ENCODE measurements at places on chromosomes 4 and X. TPM values are rescaled to one million over a fixed set of nuclear protein-coding genes. Genes with fewer than 3 reads are reported as not detected.

DNA sequence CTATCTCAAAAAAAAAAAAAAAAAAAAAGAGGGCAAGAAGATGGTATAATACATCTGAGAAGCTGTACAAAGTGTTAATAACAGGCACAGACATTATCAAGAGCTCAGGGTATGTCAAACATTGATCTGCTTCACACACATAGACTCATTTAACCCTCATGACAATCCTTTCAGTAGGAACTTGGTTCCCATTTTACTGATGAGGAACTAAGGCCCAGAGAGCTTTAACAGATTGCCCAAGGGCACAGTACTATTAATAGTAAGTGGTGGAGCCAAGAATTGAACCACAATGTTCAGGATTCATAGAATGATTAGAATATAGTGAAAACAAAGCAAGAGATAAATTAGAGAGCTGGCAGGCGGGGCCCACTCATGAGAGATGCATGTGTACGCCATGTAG is 154.4 kb downstream of the EFHC2 start:
- no peak overlapping the region for H3K4me3 ChIP-seq
- H3K27me3 ChIP-seq: no peaks in the 10 kb centered on the region
- no peak overlapping the region for H3K27ac ChIP-seq
- no peaks in the 10 kb centered on the region for H3K36me3 ChIP-seq
- H3K4me1 ChIP-seq: no peaks in the 10 kb centered on the region
- no peak for DNase-seq

GRCh38 chrX:152988536-152989291 is 5.2 kb downstream of the PNMA5 start:
- H3K4me3 ChIP-seq: no peak overlapping the region
- H3K27ac ChIP-seq: no peak overlapping the region
- peaks cover 5% of the 10 kb centered on the region for H3K4me1 ChIP-seq
- H3K27me3 ChIP-seq: no peaks in the 10 kb centered on the region

DNA sequence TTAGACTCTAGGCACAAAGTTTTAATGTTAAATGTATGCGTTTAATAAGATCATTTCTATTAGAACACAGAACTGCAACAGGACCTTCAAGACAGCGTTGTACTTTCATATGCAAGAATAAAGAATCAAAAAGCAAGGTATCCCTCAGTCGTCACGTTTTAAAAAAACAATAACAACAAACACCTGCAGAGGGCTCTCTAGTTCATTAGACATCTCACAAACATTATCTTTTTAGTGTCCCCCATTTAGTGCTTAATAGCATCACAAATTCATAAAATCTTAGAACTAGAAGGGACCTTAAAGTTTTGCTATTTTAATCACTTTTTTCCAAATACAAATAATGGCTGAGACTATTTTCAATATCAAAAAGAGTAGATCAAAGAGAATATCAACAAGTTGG is 236.6 kb downstream of the DCHS2 start:
- H3K4me3 ChIP-seq: no peak overlapping the region
- no peak for DNase-seq
- H3K4me1 ChIP-seq: no peaks in the 10 kb centered on the region
- no peaks in the 10 kb centered on the region for H3K36me3 ChIP-seq
- H3K27me3 ChIP-seq: no peaks in the 10 kb centered on the region

GRCh38 chrX:83511208-83511607 is 3.1 kb downstream of the POU3F4 start:
- H3K27ac ChIP-seq: no peak overlapping the region
- peaks cover 29% of the 10 kb centered on the region for H3K27me3 ChIP-seq
- H3K4me1 ChIP-seq: no peaks in the 10 kb centered on the region
- peaks cover 3% of the 10 kb centered on the region for H3K36me3 ChIP-seq

- H3K36me3 ChIP-seq: no peaks in the 10 kb centered on the region
- no peak overlapping the region for H3K27ac ChIP-seq
- peaks cover 88% of the 10 kb centered on the region for H3K27me3 ChIP-seq
- peaks cover 13% of the 10 kb centered on the region for H3K4me1 ChIP-seq
- DNase-seq: no peak
Measured at GRCh38 chr4:153794006-153794405, 5.1 kb upstream of the SFRP2 start.

Gene CCSER1
- not detected for total RNA-seq

Gene CLTRN
- total RNA-seq: 0.23 TPM

Gene IL2RG
- 366 TPM for total RNA-seq

Gene XPNPEP2
- total RNA-seq: 0.16 TPM

GRCh38 chr4:42492962-42493361 is 95.7 kb downstream of the SHISA3 start:
- H3K27ac ChIP-seq: no peak overlapping the region
- no peak overlapping the region for H3K4me3 ChIP-seq
- no peaks in the 10 kb centered on the region for H3K27me3 ChIP-seq
- no peaks in the 10 kb centered on the region for H3K36me3 ChIP-seq
- no peak for DNase-seq

GRCh38 chr4:68002906-68003305 is 39.6 kb upstream of the TMPRSS11A start:
- H3K27me3 ChIP-seq: peaks cover 5% of the 10 kb centered on the region
- no peak overlapping the region for H3K4me3 ChIP-seq
- no peak overlapping the region for H3K27ac ChIP-seq

Gene PCDH7
- not detected for total RNA-seq

DNA sequence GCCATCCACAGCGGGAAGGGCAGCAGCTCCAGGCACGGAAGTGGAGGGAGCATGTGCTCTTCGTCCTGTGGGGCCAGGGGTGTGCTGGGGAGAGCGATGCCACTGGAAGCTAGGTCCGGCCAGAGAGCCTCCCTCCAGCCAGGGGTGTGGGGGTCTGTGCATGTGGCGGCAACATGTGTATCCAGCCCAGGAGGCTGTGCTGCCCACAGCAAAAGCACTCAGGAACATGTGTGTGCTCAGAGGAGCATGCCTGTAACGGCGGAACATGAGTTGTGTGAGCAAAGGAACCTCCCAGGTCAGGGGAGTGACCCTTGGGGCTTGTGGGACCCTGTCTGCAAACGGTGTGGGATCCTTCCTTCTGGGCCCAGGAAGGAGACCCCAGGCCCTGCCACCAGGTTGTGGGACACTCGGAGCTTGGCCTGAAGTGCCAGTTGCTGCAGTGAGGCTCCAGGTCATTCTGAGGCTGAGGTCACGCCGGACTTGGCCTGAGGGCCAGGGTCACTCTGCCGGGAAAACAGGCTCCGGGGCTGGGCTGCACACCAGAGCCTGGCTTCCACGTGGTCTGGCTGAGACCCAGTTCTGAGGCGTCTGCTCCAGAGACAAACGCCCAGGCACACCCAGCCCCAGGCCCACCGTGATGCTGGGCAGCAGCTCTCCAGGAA is 37.2 kb downstream of the CPLX1 start:
- no peaks in the 10 kb centered on the region for H3K36me3 ChIP-seq
- no peak for DNase-seq
- peaks cover 37% of the 10 kb centered on the region for H3K27me3 ChIP-seq
- no peak overlapping the region for H3K4me3 ChIP-seq

GRCh38 chrX:123740536-123740935 is 7.7 kb upstream of the THOC2 start:
- H3K4me3 ChIP-seq: no peak overlapping the region
- H3K27ac ChIP-seq: no peak overlapping the region
- H3K4me1 ChIP-seq: peaks cover 2% of the 10 kb centered on the region
- H3K27me3 ChIP-seq: peaks cover 2% of the 10 kb centered on the region
- no peaks in the 10 kb centered on the region for H3K36me3 ChIP-seq

- H3K4me3 ChIP-seq: no peak overlapping the region
- no peak for DNase-seq
- H3K27ac ChIP-seq: no peak overlapping the region
Measured at GRCh38 chr4:91681544-91681943, 622.2 kb upstream of the GRID2 start.

- no peaks in the 10 kb centered on the region for H3K36me3 ChIP-seq
- H3K4me1 ChIP-seq: peaks cover 57% of the 10 kb centered on the region
- peak overlapping the region; percentile 99 for H3K4me3 ChIP-seq
Measured at GRCh38 chr4:169618286-169618685, 2.1 kb upstream of the CLCN3 start.

Gene TMEM129
- 23.5 TPM for total RNA-seq

- no peak overlapping the region for H3K27ac ChIP-seq
- no peak for DNase-seq
- no peaks in the 10 kb centered on the region for H3K4me1 ChIP-seq
- H3K36me3 ChIP-seq: no peaks in the 10 kb centered on the region
Measured at GRCh38 chr4:68871809-68872642, 56.2 kb downstream of the UGT2B10 start.

DNA sequence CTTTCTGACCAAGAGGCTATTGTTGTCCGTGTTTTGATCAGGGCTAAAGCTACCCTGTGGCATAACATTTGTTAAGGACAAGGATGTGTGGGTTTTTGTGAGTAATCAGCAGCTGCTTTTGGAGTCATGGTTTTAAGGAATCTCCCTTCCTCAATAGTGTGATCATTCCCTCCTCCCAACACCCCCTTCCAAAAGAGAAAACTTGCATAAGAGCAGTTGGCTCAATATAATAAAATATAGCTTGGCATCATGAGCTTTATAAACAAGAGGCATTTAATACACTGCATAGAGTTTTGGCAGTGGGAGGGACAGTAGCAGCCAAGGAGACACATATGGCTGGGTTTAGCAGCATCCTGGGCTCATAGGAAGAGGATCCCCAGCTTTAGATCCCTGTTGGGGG is 84.7 kb downstream of the NHS start:
- no peaks in the 10 kb centered on the region for H3K27me3 ChIP-seq
- no peaks in the 10 kb centered on the region for H3K4me1 ChIP-seq
- no peak for DNase-seq
- no peaks in the 10 kb centered on the region for H3K36me3 ChIP-seq
- no peak overlapping the region for H3K4me3 ChIP-seq
- H3K27ac ChIP-seq: no peak overlapping the region

DNA sequence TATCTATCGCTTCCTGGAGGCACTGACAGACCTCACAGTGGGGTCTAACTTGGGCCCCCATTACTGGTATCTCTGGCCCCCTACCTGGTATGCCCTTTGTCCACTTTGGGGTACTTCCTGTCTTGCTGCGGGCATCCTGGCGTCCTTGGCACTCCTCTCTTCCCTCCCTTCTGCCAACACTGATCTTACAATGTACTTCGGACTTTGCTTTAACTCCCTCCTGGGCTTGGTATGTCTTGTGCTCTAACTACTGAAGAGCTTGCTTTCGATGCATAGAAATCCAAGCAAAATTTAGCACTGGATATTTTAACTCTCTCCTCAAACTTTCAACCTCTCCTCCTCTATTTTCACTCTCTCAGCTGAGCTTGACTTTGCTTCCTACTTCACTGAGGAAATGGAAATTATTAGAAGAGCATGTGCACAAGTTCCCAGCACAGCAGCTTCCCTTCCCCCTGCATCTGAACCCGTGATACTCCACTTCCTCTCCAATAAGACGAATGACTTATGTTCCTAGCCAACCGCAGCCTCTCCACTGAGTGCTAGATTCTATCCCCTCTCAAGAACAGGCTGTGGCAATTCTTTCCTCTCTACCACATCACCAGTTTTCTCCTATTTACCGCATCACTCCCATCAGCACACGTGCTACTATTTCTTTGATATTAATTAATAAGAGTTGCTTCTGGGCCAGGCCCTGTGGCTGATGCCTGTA is 52.9 kb downstream of the SUPT20HL2 start:
- H3K27ac ChIP-seq: peak overlapping the region; percentile 77
- H3K4me1 ChIP-seq: peaks cover 13% of the 10 kb centered on the region
- H3K27me3 ChIP-seq: no peaks in the 10 kb centered on the region
- no peaks in the 10 kb centered on the region for H3K36me3 ChIP-seq

- no peaks in the 10 kb centered on the region for H3K27me3 ChIP-seq
- no peak for DNase-seq
- H3K36me3 ChIP-seq: peaks cover 10% of the 10 kb centered on the region
- peak overlapping the region; percentile 80 for H3K4me3 ChIP-seq
- H3K4me1 ChIP-seq: peaks cover 33% of the 10 kb centered on the region
Measured at GRCh38 chr4:1856943-1857699, 1.2 kb upstream of the LETM1 start.

Gene TAPT1
- 32.9 TPM for total RNA-seq

Gene REELD1
- total RNA-seq: not detected

Gene NMU
- total RNA-seq: not detected

DNA sequence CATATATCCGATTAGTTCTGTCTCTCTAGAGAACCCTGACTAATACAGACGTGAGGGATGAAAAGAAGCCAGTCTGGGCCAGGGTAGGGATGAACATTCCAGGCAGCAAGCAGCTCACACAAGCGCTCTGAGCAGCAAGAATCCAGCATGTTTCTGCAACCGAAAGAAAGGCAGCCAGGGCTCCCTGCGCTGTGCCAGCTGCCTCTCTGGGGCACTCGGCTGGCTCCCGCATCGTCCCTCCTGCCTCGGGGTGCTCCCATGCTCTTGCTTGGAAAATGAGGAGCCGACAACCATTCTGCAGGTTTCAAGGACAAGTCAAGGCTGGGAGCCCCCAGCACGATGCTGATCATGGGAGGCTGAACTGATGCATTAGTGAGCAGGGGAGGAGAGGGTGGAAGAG is 7.0 kb downstream of the JAKMIP1 start:
- H3K4me3 ChIP-seq: no peak overlapping the region
- H3K36me3 ChIP-seq: peaks cover 21% of the 10 kb centered on the region
- DNase-seq: no peak

- peaks cover 10% of the 10 kb centered on the region for H3K4me1 ChIP-seq
- DNase-seq: no peak
- H3K27me3 ChIP-seq: no peaks in the 10 kb centered on the region
- no peak overlapping the region for H3K27ac ChIP-seq
Measured at GRCh38 chr4:53315300-53315699, 50.6 kb downstream of the SCFD2 start.

Gene ADAMTS3
- not detected for total RNA-seq

DNA sequence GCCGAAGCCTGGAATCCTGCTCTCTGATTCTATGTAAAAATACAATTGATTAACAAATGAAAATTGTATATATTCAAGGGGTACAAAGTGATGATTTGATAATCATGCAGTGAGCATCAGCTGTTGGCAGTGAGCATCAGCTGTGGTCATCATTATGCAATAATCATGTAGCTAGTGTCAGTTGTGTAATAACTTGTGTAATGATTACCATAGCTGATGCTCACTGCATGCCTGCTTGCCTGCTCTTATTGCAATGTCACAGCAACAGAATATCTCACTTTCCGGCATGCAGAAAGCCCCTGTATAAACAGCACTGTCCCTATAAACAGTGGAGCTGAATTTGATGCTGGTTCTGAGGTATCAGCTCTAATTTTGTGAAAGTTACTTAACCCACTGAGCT is 46.8 kb downstream of the SULT1B1 start:
- DNase-seq: no peak
- H3K4me3 ChIP-seq: no peak overlapping the region
- no peaks in the 10 kb centered on the region for H3K4me1 ChIP-seq
- H3K27ac ChIP-seq: no peak overlapping the region

DNA sequence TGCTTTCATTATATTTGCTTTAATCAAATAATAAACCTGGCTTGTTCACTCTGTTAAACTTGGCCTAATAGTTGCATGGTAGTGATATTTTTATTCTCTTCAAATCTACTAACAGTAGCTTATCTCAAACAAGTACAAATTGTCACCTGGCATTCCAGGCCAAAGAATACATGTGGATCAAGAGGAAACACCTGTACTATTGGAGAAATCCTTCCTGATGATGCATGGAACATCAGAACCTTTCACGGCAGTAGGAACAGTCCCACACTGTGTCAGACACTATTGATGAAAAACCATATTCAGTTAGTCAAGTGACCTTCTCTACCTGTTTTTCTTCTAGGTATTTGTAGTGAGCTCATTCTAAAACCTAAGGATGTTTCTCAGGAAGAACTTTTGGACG is 17.0 kb downstream of the MTHFD2L start:
- no peak overlapping the region for H3K27ac ChIP-seq
- H3K4me1 ChIP-seq: no peaks in the 10 kb centered on the region
- H3K36me3 ChIP-seq: no peaks in the 10 kb centered on the region
- no peak overlapping the region for H3K4me3 ChIP-seq

Data from activated T-helper 2 cell treated with anti-CD3 and anti-CD28 coated beads, Interferon-gamma antibody, Interleukin-2, Interleukin-4, amounts not matched to agents 10 μg/mL and 5 μg/mL and 100 μg/mL, durations not matched to agents 14 hours and 24 hours and 36 hours (primary cell).